Stimulated activated CD4-positive, alpha-beta T cell treated with anti-CD3 and anti-CD28 coated beads, Interleukin-12 subunit alpha, Interleukin-12 subunit beta, amount 100 ng/mL, for 24 hours (primary cell): ENCODE measurements at places on chromosomes 4 and X.

DNA sequence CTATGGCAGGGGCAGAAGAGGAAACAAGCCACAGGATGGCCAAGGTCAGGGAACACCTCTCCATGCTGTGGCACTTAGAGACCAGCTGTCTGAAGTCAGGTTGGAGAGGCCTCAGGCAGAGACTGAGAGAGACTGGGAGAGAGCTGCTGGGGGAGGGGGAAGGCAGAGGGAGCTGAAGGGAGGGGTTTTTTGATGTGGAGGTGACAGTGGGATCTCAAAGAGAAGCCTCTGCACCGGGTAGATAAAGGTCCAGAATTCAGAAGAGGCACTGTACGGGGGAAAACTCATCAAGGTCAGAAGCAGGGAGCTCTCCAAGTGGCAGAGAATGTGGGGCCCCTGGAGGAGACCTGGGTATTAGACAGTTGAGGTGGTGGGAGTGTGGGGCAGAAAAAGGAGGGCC, 41.6 kb upstream of the HMGB3 start:
- DNase-seq: no peak

GRCh38 chr4:85409251-85409650, 65.7 kb upstream of the ARHGAP24 start:
- no peak for DNase-seq

- no peak for DNase-seq
Measured at GRCh38 chr4:74428276-74428675, 16.7 kb upstream of the AREG start.

GRCh38 chr4:89307446-89308160, at the start of gene GPRIN3:
Gene GPRIN3 (minus strand): TSS chr4:89307800. CDS start chr4:89250110, 57,690 bp downstream.
- peak; percentile 46 for DNase-seq

DNA sequence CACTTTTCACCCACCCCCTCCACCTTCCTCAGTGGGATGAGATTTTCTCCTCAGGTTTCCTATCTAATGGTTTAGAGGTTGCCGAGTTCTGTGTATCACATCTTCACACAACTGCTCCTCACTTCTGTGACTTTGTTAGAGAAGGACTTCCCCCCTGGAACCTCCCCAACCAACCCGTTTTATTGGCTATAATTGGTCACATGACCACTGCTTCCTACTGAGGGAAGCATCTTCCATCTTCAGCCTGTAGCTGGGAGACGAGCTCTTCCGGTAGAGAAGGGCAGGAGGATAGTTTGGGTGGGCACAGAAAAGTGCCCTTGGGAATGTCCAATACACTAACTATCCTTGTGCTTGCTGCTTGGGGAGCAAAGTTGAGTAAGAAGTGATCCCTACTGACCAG, 90.5 kb downstream of the STK32B start:
- no peak for DNase-seq

DNA sequence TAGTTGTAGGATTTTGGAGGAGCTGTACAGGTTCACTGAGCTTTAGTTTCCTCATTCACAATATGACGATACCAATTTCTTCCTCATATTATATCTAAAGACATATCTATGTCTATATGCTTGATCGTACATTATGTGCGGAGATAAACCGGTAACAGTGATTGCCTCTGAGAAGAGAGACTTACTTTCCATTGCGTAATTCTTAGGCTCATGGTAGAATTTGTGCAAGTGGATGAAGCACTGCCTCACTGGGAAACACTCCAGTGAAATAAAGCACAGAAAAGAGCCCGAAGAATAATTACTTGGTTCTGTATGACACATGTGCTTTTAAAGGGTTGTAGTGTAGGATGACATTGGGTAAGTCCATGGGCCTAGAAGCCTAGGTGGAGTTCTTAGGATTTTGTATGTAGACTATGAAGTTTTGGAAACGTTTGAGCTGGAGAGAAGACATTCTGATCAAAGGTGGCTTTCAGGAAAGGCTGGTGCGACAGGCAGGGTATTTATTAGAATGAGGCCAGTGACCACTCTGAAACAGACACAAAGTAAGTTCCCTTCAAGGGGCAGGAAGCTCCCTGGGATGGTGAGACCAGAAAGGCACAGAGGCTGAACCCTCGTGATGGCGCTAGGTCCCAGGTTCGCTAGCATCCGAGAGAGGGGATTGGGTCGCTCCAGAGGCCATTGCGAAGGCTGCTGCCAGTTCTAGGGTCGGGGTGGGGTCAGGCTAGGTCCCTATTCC, 649 bp upstream of the VBP1 start:
- no peak for DNase-seq

GRCh38 chr4:139965789-139966188, 188.2 kb downstream of the MAML3 start:
- no peak for DNase-seq

- no peak for DNase-seq
Measured at GRCh38 chr4:1269209-1269608, 20.3 kb upstream of the CTBP1 start.

DNA sequence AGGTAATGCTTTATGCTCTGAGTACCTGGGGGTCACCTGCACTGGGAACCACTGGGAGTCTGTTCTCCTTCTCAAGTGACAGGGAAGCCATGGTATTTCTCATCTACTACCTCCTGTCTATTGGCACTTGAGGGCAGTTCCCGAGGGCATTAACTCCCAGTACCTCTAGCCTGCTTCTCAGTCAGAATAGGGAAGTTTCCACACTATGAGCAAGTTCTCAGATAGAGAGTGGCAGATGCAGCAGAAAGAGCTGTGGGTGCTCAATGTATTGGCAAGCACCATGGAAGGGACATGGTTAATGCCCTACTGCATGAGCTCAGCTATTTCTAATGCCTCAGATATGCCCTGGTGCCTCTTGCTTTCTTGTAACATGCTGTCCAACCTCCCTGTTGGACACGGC, 74.1 kb downstream of the ANOS1 start:
- DNase-seq: no peak

DNA sequence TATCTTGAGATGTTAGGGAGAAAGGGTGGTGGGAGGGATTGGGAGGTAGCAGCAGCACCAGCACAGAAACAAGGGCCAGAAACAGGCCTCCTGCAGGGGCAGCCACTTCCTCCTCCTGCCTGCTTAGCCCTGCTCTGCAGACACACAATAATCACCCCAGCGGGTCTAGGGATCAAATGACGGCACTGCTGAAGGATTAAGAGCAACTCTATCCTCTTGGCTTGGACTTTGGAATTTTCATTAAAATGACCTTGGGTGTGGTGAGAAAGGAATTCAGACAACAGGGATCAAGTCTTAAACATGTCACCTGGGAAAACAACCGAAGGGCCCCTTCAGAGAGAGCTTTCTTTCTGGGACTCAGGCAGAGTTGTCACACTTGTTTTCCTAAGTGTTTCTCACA, 353.4 kb downstream of the SPRY1 start:
- no peak for DNase-seq

DNA sequence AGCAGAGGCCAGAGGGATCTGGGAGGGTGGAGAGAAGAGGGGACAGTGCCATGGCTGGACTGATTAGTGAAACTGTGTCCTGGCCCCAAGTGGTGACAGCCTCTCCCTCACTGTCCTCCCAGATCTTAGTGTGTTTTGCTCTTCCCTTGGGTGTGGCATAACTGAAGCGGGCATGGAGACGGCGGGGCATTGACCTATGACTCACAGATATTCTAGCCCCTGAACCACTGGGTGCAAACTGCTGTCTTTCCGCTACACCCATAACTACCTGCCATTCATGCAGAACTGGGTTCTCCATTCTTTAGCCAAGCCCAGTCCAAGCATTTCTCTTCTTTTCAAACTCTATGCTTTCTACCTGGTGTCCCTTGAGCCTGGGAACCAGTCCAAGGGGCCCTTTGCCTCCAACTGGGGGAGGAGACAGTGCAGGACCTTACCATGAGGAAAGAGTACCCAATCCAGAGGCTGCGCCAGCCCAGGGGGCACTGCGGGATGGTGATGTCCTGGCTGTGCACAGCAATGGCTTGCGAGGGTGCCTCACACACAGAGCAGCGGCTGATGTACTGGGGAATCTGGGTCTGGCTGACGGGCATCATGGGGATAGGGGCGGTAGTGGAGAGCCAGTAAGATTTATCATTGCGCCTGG, 67.6 kb downstream of the ATG4A start:
- no peak for DNase-seq

DNA sequence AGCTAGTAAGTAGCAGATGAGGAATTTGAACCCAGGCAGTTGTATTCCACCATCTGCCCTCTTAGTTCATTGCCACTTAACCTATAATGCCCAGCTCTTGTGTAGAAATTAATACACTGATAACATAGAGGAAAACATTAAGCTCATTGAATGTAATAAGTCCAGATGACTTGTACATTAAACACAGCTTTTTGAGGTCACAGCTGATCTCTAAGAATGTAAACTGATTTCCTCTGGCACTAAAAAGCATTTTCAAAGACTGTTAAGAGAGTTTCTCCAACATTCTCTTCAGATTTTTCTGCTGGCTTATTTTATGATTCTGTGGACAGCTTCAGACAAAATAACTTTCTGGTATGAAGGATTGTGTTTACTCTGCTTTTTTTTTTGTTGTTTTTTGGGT, 42.7 kb downstream of the HPRT1 start:
- no peak for DNase-seq

- no peak for DNase-seq
Measured at GRCh38 chr4:11546391-11547175, 117.9 kb upstream of the HS3ST1 start.

- DNase-seq: no peak
Measured at GRCh38 chr4:79429113-79429903, 21.3 kb upstream of the GK2 start.

GRCh38 chr4:3074846-3075651, 568 bp downstream of the HTT start:
- peak; percentile 51 for DNase-seq

DNA sequence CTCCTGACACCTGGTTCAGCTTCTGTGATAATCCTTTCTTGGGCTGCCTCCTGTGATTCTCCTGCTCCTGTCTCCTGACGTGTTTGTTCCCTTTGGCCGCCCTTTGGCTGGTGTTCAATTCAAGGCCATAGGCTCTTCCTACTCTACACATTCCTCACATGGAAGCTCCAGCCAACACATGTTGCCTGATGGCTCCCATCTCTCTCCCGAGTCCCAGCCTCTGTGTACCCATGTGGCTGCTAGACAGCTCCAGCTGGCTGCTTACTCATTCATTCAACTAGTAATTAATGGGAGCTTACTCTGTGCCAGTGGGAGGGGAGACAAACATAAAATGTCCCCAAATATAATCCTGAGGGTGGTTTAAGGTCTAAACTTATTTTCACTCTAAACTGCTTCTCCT, 9.2 kb upstream of the MED28 start:
- DNase-seq: no peak

DNA sequence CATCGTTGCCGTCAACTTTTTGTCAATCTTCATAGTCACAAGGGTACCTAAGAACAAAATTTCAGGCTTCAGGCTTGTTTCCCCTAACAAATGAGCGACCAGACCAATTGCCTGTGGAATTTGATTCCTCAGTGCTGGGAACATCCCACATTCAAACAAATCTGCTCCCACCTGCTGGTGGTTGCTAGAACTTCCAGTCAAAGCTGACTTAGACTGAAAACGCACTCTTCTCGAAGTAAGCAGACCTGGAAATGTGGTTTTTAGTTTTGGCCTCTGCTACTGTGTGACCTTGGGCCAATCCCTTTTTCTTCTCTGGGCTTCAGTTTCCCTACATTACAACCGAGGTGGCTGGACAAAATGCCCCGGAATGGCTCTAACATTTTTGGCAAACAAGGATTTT, 1.8 kb upstream of the GABRQ start:
- no peak for DNase-seq

- no peak for DNase-seq
Measured at GRCh38 chr4:190020790-190021717, 6.0 kb downstream of the FRG2 start.

GRCh38 chr4:105683038-105683437, 25.5 kb downstream of the INTS12 start:
- DNase-seq: no peak

DNA sequence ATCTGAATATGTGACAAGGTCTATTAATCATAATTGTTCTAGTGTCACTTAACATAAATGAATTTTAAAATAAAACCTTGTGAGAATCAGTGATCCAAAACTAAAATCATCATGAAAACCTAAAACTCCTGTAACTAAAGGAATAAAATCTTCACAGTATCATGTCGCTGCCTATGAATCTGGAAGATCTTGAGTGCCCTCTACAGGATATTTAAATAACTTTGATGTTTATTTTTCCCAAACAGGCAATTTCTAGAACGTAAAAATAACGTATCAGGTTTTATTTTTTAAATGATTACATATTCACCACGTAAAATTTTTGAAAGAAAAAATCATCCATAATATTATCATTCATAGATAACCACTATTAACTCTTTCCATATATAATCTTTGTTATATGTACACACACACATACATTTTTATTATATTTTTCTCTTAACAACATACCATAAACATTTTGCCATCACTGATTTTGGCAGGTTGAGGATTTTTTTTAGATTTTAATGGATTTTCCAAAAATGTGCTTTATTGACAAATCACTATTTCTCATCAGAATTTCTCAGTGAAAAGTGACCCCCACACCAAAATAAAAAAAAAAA, 79.6 kb downstream of the COMMD8 start:
- DNase-seq: no peak

DNA sequence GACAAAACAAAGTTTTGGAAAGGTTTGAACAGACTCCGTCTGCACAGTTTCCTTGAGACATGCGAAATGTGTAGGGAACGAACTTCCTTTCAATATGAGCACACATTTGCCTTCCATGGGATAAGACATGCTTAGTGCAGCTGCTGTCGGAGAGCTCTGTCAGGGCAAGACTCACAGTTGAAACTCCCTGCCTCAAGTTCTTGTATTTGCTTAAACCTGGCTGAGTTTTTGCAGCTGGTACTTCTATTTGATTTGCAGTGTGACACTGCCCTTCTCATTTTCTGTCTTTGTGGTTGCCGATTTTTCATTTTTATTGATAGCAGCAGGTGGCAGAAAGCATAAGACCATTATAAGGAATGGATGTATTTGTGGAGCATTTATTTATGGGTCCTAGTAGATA, 18.2 kb upstream of the RHOH start:
- no peak for DNase-seq

- DNase-seq: no peak
Measured at GRCh38 chr4:10643600-10644425, 40.8 kb downstream of the CLNK start.

- no peak for DNase-seq
Measured at GRCh38 chr4:66769441-66769840, 775.9 kb downstream of the CENPC start.

DNA sequence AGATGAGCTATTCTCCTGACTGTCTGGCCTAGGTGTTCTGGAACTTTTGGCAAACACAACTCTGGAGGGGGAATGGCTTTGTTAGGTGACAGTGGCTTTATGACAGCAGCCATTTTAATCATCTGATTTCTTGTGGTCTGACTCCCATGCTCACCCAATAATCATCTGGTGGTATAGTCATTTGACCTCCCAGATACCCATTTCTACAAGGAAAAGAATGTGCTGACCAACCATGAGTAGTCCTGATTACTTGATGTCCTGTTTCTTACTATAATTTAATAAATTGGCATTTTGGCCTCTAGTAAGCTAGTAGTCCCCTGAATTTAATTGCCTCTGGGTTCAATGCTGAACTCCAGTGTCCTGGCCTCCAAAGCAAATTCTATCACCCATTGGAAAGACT, 109.9 kb upstream of the DUSP21 start:
- no peak for DNase-seq

GRCh38 chr4:31016322-31017061, 296.3 kb downstream of the PCDH7 start:
- DNase-seq: no peak

GRCh38 chr4:44701037-44701436, 22.8 kb downstream of the GUF1 start:
- DNase-seq: no peak

GRCh38 chr4:160143574-160143973, 1040.7 kb downstream of the RAPGEF2 start:
- no peak for DNase-seq
